ENCODE measurements at places on chromosomes 2 and 18.

DNA sequence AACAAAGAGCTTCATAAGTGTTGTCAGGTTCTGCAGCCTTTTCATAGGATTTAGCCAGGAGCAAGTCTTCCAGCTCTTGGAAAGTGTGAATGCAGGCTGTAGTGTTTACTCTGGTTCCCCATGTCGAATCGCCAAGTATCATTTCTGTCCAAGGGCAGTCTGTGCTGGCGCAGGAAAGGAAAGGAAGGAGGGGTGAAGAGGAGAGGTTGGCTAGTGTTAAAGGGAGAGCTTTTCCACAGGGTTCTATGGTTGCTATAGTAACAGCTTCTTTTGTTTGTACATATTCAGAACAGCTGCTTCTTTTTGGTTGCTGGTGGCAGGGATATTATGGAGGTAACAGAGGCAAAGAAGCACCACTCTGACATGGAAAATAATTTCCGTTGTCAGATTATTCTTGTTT is 69.9 kb downstream of the KCNH7 start:
- DNase-seq = no peak

- DNase-seq = no peak
These were observed 10.7 kb upstream of the DSG3 start for GRCh38 chr18:31436825-31437224.

- DNase-seq = no peak
These were observed 248.3 kb downstream of the TTC32 start for GRCh38 chr2:19653509-19653908.

GRCh38 chr18:69529151-69529550 is 128.5 kb downstream of the DOK6 start:
- no peak for DNase-seq

DNA sequence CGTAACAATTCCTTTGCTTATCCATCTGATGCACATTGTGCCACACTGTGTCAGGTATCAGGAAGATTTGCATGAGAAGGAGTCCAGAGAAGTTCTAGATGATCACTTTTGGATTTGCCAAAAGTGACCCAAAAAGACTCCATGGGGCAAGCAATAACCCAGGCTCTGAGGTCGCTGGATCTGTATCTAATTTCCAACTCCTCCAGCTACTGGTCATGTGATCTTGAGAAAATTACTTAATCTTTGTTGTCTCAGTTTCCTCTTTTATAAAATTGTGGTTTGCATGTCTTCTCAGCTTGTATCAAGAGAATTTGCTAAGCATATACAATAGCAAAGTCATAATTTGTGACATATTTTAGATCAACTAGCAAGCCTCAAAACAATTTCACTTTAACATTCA is 61.3 kb upstream of the ITGA4 start:
- DNase-seq = no peak

GRCh38 chr2:165436559-165436958 is 32.9 kb upstream of the CSRNP3 start:
- no peak for DNase-seq

DNA sequence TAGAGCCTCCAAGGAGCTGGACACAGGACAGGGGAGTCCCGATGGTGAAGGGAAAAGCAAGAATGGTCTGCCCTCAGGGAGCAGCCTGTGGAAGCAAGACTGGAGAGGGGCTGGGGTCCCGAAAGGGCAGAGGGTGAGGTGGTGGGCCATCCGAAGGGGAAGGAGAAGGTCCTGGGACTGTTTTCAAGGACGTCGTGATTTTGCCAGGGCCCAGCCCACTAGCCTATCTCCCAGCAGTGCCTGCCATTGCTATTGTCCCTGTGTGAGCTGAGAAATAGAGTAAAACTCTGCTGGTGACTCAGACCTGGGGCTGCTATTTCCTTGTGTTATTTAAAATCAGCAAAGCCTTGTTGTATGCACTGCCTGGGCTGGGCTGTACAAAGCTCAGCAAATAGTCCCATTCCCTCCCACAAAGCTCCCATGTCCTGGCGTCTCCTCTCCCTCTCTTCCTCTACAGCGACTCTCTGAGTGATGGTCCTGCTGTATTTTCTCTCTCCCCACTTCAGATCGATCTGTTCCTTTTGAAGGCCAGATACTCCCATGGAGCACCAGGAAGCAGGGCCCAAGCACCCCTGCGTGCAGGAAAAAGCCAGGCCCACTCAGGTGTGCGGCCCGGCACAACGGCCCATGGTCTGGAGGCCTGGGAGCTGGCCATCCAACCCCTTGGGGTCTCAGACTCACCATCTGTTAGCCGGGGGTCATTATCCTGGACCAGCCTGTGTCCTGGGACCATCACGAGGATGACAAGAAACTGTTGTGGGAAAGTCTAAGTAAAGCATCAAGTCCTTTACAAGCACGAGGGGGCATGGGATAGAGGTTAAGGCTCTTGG is 65.0 kb upstream of the OTOF start:
- DNase-seq = peak; percentile 42

DNA sequence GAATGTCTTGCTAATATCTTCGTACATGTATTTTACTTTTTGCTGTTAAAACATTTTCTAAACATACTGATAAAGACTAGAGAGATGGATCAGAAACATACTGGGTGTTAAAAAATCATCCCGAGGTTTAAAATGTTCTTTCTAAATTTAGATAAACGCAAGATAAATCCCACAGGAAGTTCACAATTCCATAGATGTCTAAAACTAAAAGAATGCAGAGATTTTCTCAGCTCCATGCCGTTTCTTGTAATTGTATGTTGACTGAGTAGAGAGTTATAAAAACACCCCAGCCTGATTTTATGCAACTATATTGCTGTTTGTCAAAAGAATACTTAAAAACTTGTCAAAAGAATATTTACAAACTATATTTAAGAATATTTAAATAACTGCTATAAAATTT is 455.7 kb downstream of the ARHGAP15 start:
- DNase-seq = no peak

- DNase-seq = no peak
These were observed 74.2 kb downstream of the SMCHD1 start for GRCh38 chr18:2729757-2730156.

- DNase-seq = no peak
These were observed 40.5 kb downstream of the RPL37A start for GRCh38 chr2:216539120-216539519.

DNA sequence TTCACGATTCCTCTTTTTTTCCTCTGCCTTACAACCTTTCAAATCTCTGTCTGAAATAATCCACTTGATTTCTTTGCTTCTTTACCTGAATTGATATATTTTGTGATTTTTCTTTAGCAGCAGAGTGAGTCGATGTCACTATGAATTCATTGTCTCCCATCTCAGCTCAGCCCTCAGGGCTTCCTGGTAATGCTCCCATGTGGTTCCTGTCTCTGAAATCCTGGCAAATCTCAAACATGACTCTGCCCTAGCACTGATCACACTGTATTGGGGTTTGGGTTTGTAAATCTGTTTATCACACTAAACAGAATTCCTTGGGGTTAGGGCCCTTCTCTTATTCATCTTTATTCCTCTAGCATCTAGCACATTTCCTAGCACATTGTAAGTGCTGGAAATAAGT is 43.0 kb upstream of the MSTN start:
- DNase-seq = no peak

DNA sequence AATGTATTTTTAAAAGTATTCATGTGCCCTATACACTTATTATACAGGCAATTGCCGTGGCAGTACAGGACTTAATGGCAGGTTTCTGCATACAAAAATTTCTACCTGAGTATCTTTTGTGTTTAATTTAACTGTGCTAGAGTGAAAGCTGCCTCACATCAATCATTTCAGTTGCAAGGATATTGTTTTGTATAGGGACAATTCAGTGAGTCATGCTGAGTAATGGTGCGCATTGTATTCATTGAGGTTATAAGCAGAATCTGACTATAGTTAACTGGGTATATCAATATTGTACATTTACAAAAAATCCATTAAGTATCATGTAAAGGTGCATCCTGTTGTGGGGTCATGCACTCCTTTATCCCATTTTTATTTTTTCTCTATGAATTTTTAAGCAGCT is 121.5 kb downstream of the GCA start:
- no peak for DNase-seq

DNA sequence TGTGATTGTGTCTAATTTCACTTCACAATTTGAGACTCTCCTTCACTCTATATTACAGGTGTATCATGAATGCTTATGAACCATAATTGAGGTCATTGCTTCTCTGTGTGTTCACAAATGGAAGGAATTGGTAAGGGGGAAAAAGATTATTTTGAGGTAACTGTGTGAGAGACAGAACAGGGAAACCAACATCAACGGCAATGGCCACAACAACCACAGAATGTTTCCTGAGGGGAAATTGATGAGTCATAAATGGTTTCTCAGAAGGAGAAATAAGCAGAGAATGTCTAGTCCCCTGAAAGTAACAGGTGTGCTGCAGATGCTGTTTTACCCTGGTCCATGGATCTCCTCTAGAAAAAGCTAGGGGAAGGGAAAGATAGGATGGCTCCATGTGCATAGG is 361.2 kb upstream of the GALNT5 start:
- no peak for DNase-seq

GRCh38 chr18:51811883-51812282 is 528.1 kb upstream of the DCC start:
- no peak for DNase-seq

DNA sequence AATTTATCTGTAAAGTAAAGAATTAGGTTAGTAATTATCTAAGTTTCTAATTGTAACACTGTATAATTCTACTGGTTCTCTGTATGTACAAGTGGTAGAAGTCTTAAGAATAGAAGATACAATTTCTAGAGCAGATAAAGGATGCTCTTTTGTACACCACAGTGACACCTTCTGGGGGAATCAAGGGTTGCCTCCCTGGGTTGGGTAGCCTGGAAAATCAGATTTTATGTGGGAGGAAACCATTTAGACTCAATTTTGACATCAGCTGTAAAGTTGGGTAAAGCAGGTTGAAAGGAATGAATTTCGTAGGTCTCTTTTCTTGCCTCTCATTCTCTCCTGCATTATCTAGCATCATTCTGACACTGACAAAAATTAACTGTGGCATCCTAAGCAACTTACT is 354.8 kb downstream of the DCC start:
- DNase-seq = no peak

GRCh38 chr2:102177814-102178478 is 8.9 kb upstream of the IL1RL2 start:
- no peak for DNase-seq

DNA sequence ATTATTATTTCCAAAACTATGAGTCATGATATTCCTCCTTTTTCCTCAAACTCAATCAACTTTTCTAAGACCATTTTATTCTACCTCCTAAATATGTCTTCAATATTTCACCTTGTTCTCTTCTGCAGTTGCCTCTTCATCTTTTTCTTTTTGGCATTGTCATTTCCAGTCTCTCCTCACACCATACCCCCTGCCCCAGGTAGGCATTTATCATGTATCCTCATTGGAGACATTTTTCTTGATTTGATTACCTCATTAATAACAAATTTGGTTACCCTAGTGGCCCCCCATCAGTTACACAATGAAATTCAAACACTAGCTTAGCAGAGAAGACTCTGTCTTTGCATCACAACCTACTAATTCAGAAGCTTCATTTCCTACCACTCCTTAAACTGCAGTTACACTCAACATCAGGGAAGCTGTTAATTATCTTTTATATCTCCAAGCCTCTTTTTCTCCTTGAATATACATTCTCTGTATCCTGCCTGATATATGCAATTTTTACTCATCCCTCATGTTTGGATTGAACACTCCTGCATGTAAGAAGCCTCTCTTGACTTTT is 133.0 kb downstream of the IKZF2 start:
- DNase-seq = no peak

DNA sequence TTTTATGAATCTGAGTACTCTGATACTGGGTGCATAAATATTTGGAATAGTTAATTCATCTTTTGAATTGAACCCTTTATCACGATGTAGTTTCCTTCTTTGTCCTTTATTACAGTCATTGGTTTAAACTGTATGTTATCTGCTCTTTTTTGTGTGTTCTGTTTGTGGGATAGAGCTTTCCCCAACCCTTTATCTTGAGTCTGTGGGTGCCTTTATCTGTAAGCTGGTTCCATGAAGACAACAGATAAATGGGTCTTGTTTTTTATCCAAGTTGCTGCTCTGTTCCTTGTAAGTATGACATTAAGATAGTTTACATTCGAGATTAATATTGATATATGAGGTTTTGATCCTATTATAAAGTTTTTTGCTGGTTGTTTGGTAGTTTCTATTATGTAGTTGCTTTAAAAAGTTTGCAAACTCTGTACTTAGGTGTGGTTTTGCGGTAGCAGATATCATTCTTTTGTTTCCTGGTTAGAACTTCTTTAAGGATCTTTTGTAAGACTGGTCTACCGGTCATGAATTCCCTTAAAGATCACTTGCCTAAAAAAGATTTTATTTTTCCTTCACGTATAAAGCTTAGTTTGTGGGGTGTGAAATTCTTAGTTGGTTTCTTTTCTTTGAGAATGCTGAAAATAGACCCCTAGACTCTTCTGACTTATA is 1451.3 kb upstream of the SLC39A10 start:
- no peak for DNase-seq

DNA sequence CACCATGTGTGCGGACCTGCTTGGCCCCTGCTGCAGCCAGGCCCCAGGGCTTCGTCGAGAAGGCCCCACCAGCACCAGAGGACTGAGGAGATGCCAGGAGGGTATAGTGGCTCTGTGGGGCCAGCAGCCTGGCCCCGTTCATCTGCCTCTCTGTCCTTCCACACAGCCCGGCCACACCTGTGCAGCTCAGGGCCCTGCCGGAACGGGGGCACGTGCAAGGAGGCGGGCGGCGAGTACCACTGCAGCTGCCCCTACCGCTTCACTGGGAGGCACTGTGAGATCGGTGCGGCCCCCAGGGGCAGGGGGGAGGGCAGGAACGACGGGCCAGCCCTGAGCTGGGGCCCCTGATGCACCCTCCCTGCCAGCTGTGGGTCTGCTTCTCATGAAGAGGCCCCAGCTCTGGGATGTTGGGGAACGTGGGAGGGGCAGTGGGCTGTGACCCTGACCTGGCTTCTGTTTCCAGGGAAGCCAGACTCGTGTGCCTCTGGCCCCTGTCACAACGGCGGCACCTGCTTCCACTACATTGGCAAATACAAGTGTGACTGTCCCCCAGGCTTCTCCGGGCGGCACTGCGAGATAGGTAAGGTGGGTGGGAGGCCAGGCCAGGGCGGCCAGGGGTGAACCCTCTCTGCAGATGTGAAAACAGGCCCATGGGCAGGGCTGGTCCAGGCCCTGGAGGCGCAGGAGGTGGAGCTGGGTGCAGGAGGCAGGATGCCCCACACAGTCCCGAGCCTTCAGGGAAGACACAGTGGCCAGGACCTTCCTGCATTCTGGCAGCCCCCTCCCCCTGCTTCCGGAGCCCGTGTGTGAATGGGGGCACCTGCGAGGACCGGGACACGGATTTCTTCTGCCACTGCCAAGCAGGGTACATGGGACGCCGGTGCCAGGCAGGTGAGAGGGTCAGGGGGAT is 50.3 kb downstream of the MTERF4 start:
- DNase-seq = no peak

- DNase-seq = no peak
These were observed 330.1 kb downstream of the TDRD15 start for GRCh38 chr2:21453723-21454450.

Measured in NT2/D1 (cell line).